NCI-H774 (cell line): ENCODE measurements at places on chromosomes 12 and 14.
A peak's percentile ranks its signal among the peaks of the same experiment; 100 is the strongest.

DNA sequence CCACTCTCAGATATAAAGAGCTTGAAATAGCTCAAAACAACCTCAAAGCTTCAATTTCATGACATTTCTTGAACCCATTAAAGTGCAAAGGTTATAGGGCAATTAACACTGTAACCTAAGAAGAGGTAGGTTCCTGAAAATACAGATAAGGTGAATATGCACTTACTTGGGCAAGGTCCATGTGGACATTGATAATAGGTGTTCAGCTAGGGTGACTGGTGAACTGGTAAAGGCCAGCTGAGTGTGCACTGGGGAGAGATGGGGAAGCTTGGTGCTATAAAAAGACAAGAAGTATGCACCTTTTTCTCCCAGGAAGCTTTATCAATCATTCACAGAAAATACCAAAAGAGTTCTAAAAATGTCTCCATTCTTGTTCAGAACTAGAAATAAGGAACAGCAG, 418.6 kb downstream of the SLC16A7 start:
- DNase-seq: no peak

DNA sequence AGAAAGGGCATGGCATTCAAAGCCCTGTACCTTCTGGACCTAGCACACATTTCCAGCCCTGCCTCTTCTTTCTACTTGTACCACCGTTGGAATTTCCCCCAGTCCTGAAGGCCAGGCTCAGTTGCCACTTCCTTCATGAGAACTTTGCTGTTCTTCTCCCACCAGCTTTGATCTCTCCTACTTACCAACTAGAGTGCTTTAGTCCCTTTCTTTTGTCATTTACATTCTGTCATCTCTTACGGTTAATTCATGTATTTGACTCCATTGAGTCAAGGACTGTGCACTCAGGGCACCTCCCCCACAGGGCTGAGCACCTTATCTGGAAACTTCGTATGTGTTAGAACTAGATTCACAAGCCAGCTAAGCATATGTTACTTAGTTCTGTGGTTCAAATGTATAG, 26.3 kb downstream of the BICDL1 start:
- DNase-seq: no peak

- DNase-seq: no peak
Observed at GRCh38 chr12:92403210-92404175, 257.8 kb upstream of the BTG1 start.

- no peak for DNase-seq
Observed at GRCh38 chr12:138898-139534, 72.4 kb downstream of the IQSEC3 start.

DNA sequence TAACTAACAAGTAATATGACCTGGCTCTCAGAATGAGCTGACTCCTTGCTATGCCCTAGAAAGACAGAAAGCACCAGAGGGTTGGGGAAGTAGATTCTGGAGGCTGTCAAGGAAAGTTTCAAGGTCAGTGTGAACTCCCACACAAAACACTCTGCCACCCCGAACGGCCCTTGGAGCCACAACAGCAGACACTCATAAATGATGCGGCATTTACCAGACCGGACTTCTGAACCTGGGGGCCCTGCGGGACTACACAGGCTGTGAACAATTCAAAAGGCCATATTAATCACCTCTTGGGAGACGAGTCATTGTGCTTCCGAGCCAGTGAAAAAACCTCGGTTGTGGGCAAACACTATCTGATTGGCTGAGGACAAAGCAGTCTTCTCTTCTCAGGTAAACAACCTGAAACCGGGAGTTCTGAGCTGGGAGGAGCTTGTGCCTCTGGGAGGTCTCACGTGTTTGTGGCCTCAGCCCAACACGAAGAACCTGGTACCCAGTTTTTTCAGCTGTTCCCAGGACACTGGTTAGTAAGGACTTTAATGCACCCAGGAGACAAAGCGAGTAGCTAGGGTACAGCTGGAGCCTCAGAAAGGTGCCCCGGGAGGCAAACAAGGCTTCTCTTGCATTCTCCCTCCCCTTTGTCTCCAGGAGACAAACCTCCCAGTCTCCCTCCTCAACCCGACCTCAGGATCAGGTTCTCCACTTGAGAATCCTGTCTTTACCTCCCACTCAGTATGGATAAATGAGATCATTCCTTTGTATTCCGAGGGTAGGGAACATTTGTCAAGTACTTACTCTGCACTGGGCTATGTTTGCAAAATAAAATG, 35.3 kb downstream of the VWF start:
- DNase-seq: peak; percentile 40

- DNase-seq: peak; percentile 95
Observed at GRCh38 chr12:68610370-68611093, at the start of gene RAP1B. Gene RAP1B, plus strand, starts transcription at chr12:68610899. Its CDS starts 37,826 bp downstream, at chr12:68648725.

DNA sequence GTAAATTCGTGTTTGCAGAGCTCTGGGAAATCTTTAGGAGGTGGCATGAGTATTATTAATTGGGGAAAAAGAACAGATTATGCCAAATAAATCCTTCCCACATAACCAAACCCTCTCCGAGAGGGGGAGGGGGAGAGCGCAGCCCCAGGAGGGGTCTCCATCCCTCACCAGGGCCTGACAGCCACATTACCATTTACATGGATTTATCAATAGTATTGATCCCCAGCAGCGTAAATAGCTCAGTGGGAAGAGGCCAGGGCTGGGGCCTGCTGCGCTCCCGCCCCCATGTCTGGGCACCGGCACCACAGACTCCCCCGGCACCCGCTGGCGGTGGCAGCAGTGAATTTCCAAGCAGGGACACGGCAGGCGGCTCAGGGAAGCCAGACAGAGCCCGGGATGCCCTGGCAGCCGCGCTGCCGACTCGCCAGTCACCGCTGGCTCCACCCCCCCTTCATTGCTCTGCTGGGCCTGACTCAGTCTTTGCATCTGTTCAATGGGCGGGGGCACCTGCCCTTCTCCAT, 2.4 kb downstream of the NCOR2 start:
- DNase-seq: no peak

DNA sequence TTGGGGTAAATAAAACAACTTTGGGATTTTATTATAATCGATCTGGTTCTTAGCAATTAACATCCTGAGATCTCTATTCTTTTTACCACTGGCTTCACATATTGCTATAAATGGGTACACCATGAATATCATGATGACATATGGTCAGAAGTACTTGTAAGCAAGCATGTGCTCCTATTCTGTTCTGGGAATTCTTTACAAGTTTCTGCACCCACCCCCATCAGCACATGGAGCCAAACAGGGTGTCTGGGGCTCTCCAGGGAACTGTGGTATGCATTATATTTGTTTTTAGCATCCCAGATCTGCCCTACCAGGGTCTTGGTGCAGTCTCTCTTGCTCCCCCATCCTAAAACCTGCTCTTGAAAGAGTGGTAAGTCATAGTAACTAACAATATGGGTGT, 31.3 kb downstream of the DMAC2L start:
- DNase-seq: no peak

DNA sequence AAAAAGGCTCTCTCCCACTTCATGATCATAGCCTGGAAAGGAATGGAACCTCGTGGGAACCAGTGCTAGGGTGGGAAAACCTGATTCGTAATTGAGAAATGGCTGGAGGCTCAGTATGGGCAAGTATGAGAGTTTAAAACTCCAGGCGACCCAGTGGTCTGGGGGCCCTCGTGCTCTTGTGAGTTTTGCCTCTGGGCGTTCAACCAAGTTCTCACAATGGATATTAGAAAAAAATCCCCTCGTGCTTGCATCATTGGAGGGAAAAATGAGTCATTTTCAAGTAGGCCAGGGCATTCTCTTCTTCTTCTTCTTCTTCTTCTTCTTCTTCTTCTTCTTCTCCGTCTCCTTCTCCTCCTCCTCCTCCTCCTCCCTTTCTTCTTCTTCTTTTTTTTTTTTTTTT, 39.0 kb downstream of the GPR68 start:
- DNase-seq: no peak

DNA sequence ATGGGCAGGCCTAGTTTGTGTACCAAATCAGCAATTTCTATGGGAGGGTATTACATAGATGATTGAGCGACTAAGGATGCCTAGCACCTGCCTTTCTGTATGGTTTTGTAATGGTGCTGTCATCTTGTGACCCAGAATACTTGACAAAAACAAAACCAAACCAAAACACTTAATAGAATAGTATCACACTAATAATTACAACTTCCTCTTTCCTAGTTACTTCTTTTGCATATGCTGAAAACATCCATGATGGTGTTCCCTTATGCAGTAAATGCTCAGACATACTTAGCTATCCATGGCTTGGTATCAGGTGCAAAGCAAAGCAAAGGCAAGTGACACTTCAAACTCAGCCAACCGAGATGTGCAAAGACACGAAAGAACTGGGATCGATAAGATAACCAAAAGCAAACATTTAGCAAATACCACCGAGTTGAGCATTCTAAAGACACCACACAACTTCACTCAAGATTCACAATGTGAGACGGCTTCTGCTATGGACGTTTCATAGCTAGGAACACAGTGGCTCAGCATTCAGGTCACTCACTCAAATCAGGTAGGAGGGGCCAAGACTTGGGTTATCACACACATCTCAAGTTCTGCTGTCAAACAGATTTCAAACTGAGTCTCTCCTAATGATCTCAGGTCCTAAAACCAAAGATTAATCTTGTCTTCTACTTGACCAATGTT, 24.3 kb downstream of the PPP1CC start:
- peak; percentile 90 for DNase-seq

- DNase-seq: no peak
Observed at GRCh38 chr14:91332171-91332985, 85.2 kb downstream of the CCDC88C start.

- DNase-seq: no peak
Observed at GRCh38 chr14:35435177-35435576, 30.6 kb upstream of the NFKBIA start.

- no peak for DNase-seq
Observed at GRCh38 chr14:97920201-97920600, 1123.0 kb downstream of the VRK1 start.

DNA sequence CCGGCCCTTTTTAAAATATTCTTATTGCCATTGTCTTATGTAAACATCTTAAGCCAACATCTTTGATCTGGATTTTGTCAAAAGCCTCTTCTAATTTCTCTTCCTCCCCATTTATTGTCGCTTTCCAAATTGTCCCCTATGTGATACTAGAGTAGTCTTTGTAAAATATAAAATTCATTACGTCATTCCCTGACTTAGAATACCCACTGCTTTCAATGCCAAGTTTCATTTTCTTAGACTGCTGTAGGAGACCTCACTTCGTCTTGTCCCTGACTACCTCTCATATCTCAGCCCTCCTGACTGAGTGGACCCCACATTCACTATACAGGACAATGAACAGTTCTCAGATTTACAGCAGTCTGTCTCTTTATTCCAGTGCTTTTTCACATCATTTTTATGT, 633.9 kb upstream of the LMO3 start:
- DNase-seq: no peak

DNA sequence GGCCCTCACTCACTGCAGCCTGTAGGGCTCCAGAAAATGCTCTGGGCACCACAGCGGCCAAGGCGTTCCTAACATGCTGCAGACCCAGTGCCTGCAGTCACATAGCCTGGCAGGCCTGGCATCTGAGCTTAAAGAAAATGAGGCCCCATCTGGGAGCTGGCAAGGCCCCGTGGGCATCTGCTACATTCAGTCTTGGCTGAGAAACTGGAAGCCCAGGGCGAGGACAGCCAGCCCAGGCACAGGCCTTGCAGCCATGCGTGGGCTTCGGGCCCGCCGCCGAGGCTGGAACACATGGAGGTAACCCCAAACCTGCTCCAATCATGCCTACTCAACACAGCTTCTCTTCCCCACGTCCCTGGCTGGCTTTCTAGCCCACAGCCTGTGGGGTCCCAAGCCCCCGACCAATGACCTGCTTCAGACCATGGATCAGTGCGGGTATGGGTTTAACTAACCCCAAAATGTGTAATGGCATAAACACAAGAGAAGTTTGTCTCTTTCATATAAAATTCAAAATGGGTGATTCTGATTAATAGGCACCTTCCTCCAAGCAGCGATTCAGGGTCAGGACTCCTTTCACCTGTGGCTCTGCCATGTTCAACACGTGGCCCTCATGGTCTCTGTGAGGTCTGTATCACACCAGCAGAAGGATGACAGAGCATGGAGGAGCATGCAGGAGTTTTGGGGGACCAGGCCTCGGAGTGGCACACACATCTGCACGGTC, 6.4 kb downstream of the NGB start:
- DNase-seq: no peak

DNA sequence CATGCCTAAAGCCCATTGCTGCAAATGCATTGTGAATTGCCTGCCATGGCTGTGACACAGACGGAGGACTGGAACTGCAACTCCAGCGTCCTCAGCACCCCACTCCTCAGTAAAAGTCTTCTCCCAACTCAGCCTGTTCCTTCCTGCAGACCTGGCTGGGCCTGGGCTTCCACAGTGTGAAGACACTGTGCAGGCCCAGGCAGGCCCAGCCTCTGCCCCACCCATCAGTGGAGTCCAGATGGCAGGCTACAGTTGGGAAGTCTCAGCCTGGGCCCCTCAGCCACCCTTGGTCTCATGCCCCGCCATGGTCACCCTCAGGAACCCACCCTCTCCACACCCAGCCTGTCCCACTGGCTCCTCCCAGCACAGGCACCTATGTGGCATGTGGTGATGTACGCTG, 22.0 kb downstream of the VSX2 start:
- DNase-seq: no peak

DNA sequence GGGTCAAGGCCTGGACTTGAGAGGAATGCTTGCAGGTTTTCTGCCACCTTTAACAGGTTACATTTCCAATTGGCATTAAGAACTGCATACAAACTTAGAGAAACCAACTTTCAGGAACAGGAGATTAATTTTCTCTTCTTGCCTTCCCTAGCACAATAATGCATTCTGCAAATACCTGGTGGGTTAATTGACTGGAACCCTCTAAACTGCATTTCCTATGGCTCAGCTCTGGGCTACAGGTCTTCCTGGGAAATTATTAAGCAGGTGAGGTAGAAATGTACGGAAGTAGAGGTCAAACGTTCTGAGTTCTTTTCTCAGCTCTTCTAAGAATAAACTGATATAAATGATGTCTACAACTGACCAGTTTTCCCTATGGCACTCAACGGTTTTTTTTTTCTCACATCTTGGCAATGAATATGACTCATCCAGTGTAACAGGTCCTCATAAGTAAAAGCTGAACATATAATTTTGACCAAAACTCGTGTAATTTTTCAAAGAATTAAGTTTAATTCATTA, 144.9 kb upstream of the PELI2 start:
- DNase-seq: no peak

GRCh38 chr14:99026471-99026870, 245.5 kb downstream of the BCL11B start:
- no peak for DNase-seq

DNA sequence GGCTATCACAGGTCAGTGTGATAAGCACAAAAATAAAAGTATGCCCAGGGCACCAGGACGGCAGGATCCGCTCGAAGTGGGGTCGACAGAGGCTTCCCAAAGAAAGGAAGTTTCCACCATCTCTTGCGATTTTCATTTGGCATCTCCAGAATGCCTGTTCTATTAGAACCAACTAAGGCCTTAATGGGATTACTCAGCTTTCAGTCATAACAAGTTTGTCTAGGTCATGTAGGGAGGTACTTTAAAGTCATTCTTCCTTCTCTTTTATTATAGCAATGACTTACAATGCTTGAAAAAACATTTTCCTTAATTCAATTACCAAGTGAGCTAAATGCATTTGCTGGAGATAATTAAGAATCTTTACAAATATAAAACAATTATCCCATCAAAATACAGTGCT, 83.6 kb upstream of the DIO3 start:
- DNase-seq: no peak
